Left lung (tissue), 14 donors: ENCODE measurements at places on chromosomes 1 and 21.

DNA sequence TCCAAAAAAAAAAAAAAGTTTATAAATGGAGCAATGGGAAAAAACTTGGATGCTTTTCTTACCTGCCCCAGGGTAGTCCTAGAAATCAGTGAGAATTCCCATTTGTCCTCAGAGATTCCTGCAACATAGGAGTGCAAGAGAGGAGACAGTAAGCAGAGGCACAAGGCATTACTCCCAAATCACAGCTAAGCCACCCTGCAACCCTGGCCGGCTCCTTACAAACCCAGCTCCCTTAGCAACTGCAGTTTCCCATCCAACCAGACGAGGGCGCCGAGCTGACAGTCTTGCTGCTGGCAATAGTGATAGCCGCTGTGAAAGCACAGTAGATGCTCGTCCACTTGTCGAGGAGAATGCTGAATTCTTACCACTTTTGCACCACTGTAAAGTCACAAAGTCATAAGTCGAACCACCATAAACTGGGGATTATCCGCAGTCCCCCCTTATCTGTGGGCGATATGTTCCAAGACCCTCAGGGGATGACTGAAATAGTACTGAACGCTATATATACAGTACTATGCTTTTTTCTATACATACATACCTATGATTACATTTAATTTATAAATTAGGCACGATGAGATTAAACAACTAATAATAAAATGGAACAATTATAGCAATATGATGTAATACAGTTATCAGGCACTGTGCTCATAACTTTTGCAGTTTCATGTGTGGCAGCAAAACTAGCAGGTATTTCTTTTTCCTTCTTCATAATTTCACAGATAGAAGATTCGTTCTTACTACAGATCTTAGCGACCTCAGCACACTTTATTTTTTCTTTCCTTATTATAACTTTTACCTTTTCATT is 6.0 kb upstream of the PITHD1 start:
- DNase-seq: peak; percentile 95

- DNase-seq: no peak
Measured at GRCh38 chr21:35579520-35580293, 480.6 kb downstream of the SETD4 start.

DNA sequence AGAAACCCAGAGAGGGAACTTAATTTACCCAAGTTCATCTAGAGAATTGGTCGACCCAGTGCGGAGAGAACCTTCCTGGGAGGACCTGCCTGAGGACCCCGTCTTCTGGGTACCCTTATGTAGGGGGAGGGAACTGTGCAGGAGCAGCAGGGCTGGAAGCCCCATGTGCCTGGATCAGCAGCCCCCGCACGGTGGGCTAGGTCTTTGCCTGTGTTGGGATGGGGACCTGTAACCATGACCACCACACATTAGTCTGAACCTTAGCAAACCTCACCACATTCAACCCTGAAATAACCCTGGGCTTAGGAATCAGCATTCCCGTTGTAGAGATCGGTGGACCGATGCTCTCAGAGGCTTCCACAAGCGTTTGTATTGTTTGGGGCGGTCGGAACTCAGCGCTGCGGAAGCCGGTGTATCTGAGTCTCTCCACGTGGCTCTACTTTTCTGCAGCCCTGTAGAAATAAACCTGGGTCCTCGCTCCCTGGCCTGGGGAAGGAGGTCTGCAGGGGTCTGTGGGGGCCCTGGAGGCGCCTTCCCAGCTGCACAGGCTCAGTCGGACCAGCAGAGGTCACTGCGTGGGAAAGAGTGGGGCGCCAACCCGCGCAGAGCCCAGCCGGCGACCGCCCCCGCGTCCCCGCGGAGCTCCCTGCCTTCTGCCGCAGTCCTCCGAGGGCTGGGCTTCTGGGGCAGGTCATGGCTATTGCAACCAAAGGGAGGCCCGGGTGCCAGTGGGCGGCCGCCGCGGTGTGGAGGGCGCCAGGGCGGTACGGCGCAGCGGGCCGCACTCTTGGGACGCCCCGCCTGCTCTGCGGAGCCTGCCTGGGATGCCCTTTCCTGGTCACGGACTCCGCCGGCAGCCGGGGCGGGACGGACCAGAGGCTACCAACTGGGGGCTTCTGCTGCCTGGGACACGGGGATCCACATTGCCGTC is 36.2 kb upstream of the KCNA10 start:
- peak; percentile 86 for DNase-seq

GRCh38 chr1:168863772-168864171 is 134.8 kb upstream of the DPT start:
- DNase-seq: no peak

- no peak for DNase-seq
Measured at GRCh38 chr1:233993651-233994050, 89.2 kb downstream of the SLC35F3 start.

- DNase-seq: no peak
Measured at GRCh38 chr1:170881268-170882265, 53.8 kb upstream of the MROH9 start.

- no peak for DNase-seq
Measured at GRCh38 chr1:180269645-180270529, 39.8 kb downstream of the LHX4 start.

DNA sequence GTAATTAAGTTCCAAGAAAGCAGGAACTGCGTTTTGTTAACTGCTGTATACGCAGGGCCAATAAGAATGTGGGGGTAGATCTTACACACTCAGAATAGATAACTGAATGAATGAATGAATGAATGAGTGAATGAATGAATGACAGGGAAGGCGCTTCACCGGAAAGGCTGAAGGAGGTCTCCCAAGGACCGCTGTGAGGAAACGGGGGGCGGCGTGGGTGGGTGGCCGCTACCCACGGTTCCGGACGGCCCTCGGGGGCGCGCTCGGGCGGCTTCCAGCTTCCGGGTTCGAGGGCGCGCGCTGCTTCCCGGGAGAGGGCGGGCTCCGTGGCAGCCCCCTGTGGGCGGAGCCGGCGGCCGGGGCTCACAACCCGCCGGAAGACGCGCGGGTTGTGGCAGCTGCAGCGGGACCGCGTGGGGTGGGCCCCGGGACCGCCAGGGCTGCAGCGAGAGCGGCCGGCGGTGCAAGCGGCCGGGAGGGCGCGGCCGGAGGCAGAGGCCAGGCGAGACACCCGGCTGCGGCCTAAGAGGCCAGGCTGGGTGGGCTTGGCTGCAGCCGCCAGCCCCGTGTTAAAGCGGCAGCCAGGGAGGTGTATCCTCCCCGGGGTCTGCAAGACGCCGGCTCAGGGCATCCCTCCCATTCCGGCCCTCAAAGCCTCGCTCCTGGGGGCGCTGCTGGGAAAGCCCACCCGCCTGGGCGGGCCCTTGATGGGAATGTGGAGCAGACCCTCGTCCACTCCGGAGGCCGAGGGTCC is at the start of gene ZFP69:
Gene ZFP69, plus strand, starts transcription at position 367 of the 754 bp plus-strand sequence. CDS start 2,072 bp downstream, outside the sequence.
- peak; percentile 71 for DNase-seq

GRCh38 chr1:235077571-235078479 is 50.8 kb downstream of the TOMM20 start:
- DNase-seq: peak; percentile 81

GRCh38 chr1:14592004-14592631 is 6.4 kb upstream of the KAZN start:
- DNase-seq: no peak

DNA sequence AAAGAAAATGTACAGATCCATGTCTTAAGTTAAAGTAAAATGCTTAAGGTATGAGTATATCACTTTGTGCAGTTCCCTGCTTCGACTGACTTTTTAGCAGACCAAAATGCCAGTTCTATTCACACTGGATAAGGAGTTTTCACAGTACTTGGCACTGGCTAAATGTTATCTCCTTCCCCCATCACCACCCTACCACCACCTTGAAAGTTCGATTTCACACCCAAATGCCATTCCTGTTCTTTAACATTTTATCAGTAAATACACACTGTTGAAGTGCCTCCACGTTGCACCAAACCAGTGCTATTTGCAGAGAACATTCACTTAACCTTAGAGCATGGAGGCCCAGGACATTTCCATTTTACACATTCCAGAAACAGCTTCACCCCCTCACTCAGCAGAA is 100.0 kb downstream of the URB2 start:
- no peak for DNase-seq

DNA sequence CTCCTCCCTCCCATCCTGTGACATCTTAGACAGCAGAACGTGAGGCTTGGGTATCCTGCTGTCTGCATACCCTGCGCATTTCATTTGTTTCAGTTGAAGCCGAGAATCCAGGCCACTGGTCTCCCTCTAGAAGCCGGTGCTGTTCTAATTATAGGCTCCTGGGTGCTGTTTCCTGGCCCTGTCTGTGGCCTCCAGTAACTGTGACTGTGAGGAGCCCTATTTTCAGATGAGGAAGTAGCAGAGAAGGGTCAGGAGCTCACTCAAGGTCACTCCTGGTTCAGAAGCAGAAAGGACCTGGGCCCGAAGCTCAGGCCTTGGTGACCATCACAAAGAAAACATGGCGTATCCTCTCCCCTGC is 24.0 kb downstream of the COQ8A start:
- DNase-seq: no peak

- DNase-seq: no peak
Measured at GRCh38 chr1:48215222-48215621, 7.3 kb upstream of the SLC5A9 start.

DNA sequence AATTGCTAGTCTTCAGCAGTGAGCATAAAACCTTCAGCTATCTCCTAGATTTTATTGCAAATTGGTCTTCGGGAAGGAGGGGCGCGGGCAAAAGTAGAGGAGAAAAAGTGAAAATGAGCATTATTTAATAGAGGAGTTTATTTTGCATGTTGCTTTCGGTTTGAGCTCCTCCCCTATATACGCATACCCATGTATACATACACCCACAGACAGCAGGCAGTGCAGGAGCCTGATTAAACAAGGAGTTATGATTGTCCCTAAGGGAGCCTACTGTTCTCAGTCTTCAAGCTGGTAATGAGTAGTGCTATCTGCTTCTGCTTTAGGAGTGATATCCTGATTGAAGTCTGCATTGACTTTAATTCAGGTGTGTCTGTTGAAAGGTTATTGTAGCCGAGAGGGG is 133.8 kb downstream of the SPATA46 start:
- no peak for DNase-seq

DNA sequence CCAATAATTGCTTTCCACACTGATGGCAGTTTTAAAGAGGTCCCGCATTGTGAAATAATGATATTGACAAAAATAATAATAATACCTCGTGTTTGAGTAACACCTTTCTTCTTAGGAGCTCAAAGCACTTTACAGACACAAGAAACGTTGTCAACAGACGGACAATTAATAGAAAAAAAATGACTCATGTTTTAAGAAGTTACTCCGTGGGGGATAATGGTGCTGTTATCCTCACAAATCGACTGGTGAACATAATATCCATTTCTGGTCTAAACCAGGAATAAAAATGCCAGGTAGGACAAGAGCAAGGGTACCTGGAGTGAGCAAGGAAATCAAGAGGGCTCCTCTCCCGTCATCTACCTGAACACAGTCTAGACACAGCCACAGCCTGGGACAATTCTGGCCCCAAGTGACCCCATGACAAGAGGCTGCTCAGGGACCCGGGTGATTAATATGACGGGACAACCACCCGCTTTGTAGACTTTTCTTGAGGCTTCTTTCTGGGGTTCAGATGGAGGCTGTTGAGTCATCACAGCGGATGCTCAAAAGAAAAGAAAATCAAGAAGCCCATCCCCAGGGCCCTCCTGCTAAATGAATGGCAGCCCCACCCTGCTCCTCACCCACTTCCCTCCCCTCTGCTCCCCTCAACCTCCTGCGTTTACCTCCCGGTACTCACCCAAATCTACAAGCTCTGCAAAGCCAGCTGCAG is 146.2 kb upstream of the IRF2BP2 start:
- DNase-seq: no peak

DNA sequence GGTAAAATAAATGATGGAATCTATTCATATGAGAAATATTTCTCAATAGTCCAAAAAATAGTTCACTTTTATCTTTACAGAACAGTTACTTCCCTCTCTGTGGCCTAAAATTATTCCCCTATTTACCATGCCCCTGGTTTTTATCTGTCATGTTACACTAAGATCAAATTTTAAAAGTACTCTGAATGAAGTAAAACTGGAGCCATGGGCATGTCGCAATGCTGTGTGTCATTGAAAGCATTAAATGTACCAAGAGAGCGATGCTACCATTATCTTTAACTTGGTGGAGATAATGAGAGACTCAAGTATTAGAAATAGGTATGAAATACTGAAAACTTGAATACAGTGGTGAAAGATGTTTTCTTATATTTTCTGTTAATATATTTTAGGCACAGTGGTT is 146.2 kb downstream of the KCNT2 start:
- no peak for DNase-seq

- no peak for DNase-seq
Measured at GRCh38 chr1:87961992-87962391, 633.3 kb downstream of the LMO4 start.

- no peak for DNase-seq
Measured at GRCh38 chr1:71667216-71667615, 586.4 kb upstream of the ZRANB2 start.

DNA sequence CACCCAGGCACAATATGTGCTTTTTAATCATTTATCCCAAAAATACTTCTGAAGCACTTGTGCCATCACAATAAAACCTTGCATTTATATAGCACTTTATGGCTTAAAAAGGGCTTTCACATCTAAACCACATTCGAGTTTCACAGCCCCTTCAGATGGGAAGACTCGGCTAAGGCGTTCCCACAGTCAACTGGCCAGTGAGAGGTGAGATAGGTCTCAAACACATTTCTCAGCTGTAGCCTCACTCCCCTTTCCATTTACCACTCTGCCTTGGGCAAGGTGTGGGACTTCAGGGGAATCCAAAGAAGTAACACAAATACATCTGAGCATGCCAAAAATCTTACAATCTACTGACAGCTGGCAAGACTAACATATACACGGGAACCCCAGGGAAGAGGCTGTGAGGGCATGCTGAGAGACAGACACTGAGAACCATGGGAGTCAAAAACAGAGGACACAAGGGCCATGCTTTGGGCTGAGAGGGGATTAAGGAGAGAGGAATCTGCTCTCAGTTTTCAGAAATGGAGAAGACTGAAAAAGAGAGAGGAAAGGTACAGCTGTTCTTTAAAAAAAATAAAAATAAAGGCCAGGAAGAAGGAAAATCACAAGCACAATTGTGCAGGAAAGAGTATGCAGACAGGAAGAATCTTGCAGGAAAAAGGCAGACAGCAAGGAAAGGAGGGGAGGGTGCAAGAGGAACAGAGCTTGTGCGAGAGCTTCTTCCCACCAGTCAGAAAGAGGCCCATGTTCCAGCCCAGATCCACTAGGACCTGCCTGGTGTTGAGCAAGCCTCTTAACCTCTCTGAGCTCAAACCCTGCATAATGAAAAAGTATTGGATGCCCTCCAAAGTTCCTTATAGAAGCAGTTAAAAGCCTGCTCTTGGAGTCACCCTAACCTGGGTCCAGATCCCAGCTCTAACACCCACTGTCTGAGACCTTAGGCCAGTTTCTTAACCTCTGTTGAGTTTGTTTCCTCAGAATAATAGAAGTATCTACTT is 73.5 kb downstream of the JAK1 start:
- DNase-seq: peak; percentile 45

- DNase-seq: no peak
Measured at GRCh38 chr1:198171667-198172540, 15.1 kb downstream of the NEK7 start.
